ENCODE measurements at places on chromosomes 2 and 18.
A peak's percentile ranks its signal among the peaks of the same experiment; 100 is the strongest.

- DNase-seq, result no peak
Observed at GRCh38 chr2:85911097-85911496, 22.3 kb upstream of the ST3GAL5 start.

DNA sequence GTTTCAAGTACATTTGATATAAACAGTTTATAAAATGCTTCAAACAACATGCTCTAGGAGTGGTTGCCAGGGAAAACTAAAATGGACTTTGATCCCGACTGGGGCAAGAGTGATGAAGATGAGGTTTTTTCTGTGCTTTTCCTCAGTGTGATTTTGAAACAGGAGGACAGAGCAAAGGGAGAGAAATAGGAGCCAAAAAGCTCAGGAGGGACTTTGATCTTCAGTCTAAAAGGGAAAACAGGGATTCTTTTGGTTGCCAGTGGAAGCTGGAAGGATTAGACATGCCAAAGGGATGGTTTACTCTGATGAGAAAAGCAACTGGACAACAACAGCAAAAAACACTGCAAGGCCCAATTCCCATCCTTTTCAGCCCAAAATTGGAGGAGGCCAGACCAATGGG is 95.5 kb downstream of the LTBP1 start:
- DNase-seq, result no peak

GRCh38 chr2:105117565-105117964 is 79.7 kb downstream of the MRPS9 start:
- DNase-seq, result no peak

DNA sequence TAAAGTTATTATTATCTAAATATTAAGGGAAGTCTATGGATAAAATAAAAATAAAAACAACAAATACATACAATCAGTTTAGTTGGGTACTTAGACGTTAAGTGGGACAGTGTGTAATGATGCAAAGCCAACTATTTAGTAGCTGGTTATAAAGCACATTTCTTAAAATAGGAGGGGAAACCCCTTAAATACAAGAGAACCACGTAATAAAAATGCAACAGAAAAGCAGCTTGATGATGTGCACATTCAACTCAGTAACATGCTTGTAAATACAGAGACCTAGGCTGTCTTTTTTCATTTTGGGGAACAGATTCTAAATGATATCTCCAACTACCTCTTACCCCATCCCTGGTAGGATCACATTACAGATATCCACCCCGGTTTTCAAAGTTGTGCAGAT is 134.3 kb upstream of the AQP4 start:
- DNase-seq, result peak; percentile 6

GRCh38 chr2:163884416-163884815 is 148.6 kb upstream of the FIGN start:
- no peak for DNase-seq

GRCh38 chr18:8681196-8681595 is 24.2 kb upstream of the MTCL1 start:
- DNase-seq, result no peak

DNA sequence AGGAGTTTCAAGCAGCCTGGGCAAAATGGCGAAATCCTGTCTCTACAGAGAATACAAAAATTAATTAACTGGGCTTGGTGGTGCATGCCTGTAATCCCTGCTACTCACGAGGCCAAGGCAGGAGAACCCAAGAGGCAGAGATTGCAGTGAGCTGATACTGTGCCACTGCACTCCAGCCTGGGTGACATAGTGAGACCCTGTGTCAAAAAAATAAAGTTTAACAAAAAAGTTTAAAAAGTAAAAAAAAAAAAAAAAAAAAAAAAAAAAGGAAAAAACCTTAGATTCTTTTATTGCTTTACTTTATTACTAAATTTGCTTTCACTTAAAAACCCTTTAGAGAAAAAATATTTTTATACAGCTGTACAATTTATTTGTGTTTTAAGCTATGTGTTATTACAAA is 10.7 kb downstream of the CREB1 start:
- DNase-seq, result no peak

GRCh38 chr2:47118581-47118980 is 36.5 kb downstream of the STPG4 start:
- no peak for DNase-seq

GRCh38 chr2:47907039-47907781 is 912 bp upstream of the FBXO11 start:
- no peak for DNase-seq

DNA sequence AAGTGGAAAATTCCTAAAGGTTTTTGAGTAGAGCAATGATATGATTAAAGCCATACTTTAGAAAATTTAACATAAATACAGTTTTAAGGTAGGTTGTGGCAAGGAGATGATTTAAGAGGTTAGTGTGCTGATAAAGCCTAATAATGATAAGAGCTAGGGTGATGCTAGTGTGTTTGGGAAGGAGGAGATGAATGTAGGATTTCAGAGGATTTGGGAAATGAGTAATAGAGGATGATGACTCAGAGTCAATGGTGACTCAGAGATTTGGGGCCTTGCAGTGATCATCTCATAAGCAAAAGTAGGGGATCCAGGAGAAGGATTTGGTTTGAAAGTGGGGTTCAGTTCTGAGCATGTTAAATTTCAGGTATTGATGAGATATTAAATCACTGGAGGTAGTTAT is 23.3 kb downstream of the STAMBP start:
- no peak for DNase-seq

DNA sequence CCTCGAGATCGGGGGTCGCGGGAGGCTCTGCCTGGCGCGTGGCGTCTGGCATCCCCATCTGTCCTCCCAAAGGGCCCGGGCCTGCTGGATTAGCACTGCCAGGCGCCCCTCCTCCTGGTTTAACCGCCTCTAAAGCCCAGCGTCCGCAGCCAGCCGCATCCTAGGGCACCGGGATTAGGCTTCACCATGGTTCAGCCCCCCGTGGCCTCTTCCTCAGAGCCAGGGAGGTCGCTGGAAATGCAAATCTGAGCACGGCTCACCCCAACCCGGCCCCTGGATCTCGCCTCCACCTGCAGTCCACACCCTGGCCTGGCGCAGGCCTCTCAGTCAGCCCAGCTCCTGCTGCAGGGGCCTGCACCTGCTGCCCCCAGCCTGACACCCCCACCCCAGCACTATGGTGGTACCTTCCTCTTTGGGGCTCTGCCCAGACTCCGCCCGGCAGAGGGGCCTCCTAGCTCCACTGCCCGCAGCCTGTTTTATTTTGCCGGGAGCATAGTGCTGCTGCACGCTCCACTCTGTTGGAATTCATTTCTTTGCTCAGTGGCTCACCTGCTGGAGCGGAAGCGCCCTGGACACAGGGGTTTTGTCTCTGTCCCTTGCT is 13.2 kb downstream of the PRELID3A start:
- DNase-seq, result peak; percentile 33

- peak; percentile 77 for DNase-seq
Observed at GRCh38 chr2:197198890-197199289, 111.7 kb downstream of the ANKRD44 start.

- peak; percentile 31 for DNase-seq
Observed at GRCh38 chr2:162063899-162064298, 10.1 kb downstream of the DPP4 start.

GRCh38 chr2:55019526-55020258 is 30.6 kb downstream of the RTN4 start:
- DNase-seq, result peak; percentile 8

- no peak for DNase-seq
Observed at GRCh38 chr2:133092571-133092970, 422.6 kb upstream of the LYPD1 start.

DNA sequence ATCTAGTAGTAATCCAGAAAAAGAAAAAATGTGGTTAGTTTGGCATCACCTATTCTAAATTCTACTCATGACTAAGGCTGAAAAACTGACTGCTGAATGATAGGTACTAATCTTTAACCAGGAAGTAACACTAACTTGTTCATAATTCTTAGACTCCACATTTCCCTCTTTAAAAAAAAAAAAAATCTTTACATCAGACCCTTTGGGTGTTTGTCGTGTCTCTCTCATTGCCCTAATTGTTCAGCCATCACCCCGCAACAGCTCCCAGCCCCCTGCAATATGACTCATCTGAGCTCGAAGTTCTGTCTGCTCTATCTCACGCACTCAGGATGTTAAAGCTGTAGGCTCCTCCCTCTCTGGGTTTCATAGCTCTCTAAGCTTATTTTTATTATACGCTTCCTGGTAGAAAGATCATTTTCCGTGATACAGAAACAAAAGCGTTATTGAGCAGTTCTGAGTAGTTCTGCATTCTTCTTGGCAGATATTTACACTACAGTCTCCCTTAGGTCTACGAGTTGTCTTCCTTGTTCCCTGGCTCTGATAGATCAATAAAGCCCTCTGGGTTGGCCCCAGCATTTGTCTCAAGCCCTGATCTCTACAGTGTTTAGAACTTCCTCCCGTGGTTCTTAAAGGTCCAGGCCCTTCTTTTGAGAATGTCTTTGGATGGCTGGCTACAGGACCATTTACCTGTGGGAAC is 95.6 kb downstream of the TNFRSF11A start:
- DNase-seq, result peak; percentile 45

GRCh38 chr2:144943986-144944385 is 424.1 kb upstream of the ZEB2 start:
- DNase-seq, result no peak

All from germinal center (tissue), 1 donor.